Retinal pigment epithelial cell (primary cell): ENCODE measurements at places on chromosomes 3 and 15.

DNA sequence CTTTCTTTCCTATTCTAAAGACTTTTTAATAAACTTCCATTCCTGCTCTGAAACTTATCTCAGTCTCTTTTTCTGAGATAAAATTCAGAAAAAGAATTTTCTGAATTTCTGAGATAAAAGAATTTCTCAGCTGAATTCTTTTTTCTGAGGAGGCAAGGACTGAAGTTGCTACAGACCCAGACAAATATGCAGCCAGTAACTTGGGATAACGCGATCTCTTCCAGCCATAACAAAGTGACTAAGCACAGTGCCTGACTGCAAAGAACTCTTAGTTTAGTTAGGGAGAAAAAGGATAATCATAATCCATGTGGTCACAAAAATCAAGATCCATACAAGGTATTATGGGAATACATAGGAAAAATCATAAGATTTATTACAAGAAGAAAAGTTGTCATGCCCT lies 222.0 kb upstream of the GAP43 start:
- peak; percentile 89 for DNase-seq

- DNase-seq, result no peak
Measured at GRCh38 chr3:143278721-143279120, 159.2 kb downstream of the CHST2 start.

GRCh38 chr3:127985216-127985615 lies 67.0 kb upstream of the SEC61A1 start:
- DNase-seq, result no peak

GRCh38 chr3:136490646-136491405 lies 240.7 kb downstream of the PCCB start:
- DNase-seq, result no peak

GRCh38 chr3:42192334-42193200 lies 73.4 kb downstream of the CCK start:
- no peak for DNase-seq

- no peak for DNase-seq
Measured at GRCh38 chr3:107899990-107900651, 190.7 kb downstream of the CD47 start.

DNA sequence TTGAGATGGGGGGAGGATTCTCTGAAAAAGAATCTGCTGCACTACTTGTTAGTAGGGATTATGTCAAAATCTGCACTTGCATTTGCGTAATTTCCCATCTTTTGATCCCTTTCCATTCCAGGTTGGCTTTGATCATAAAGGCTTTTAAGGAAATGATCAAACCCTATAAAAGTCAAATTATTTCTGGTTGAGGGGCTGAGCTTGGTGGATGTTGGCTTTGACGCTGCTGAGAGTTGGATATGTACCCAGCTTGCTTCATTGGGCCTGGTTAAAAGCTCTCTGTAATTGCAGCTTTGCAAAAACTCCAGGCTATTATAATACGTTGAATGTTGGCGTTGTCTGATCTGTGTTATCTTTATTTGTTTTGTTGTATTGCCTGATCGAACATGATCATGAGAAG lies 12.0 kb downstream of the LRRC3B start:
- no peak for DNase-seq

- no peak for DNase-seq
Measured at GRCh38 chr3:123328851-123329635, 119.8 kb downstream of the ADCY5 start.

DNA sequence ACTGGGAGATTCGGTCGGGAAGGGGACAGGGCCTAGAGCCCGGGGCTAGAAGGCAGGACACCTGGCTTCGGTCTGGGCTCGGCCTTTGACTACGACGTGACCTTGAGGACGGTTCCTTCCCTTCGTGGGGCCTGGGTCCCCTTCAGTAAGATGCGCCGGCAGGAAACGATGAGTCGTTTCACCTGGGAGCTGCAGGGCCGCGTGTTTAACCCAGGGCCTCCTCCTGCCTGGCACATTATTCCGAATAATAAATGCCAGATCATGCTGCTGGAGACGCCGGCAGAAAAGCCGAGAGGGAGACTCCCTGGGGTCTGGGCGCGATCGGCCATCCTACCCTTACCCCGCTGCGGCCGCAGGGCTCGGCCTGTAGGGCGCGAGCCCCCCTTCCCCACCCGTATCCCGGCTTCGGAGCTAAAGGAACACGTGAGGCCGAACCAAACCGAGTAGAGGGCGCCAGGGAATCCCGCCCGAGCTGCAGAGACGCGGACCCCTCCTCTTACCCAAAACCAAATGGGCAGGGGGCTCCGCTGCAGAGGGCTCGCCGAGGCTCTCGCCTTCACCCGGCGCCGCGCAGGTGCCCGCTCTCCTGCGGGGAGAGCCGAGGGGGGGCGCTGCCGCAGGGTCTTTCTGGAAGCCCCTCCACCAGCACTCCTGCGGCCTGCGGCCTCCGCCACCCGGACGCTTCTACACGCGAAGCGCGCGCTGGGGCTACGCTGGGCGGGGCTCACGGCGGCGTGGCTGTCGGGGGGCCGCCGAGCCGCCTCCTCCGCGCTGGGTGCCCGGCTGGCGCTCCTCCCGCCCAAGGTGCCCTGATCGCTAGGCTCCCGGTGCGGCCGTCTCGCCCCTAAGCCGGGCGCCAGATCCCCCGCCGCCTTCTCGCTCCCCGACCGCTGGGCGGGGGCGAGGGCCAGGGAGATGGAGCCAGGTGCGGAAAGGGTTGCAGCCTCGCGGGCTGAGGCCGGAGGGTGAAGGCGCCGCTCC lies at the start of gene BDH1:
BDH1 (minus strand) TSS at position 688 of the 981 bp plus-strand sequence. CDS start 9,525 bp downstream, outside the sequence.
- no peak for DNase-seq

DNA sequence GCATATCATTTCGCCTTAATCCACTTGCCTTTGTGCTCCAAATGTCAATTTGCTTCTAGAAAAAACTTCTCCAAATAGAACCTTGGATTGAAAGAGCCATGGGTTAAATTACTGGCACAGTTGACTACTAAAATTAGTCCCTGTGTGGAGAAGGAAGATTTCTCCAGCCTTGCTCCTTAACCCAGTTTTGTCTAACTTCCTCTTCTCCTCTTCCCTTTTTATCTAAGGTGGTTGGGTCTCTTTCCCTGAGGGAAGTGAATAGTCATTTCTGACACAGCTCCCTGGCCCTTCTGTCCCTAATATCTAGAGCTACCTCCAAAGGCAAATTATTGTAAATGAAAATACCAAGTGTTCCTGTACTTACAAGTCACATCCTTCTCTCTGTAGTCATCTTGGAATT lies 527.9 kb upstream of the TBL1XR1 start:
- no peak for DNase-seq

DNA sequence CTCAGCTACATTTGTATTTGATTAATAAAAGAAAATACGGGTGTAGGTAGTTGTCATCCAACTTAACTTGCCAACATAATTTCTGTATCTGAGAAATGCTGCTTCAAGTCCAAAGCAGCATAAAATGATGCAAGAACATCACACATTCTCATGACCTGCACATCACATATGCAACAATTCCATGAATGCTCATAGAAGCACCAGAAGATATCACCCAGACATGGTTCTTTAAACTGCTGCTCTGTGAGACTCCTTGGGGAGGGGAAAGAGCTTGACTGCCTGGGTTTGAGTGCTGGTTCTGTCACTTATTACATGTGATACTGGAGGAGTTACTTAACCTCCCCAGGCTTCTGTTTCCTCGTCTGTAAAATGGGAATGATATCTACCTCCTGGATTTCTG lies 39.4 kb downstream of the CHST14 start:
- no peak for DNase-seq

DNA sequence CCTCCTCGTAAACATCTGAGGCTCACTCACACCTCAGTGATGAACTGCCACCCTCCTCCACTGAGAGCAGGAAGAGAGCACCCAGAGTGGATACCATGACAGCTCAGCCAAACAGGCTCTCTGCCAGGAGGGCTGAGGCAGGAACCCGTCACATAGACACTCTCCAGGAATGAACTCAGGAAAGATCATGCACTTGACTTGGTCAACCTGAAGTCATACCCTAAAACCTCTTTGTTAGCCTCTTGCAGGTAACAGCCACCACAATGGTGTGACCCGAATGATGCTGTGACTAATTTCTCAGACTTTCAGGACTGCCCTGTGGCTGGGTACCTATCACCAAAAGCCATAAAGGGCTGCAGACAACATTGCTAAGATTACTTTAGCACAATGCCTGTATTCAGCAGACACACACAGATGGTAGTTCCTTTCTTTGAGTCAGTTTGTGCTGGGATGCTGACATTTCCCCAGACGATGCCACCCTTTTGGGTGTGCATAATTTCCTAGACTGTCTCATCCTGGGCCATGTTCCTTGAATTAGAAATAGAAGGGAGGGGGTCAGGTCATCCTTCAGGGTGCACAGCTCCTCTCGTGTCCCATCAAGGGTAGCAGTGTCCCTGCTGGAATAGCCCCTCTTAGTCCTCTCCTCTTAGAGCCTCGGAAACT lies 30.3 kb downstream of the CX3CR1 start:
- DNase-seq, result no peak

DNA sequence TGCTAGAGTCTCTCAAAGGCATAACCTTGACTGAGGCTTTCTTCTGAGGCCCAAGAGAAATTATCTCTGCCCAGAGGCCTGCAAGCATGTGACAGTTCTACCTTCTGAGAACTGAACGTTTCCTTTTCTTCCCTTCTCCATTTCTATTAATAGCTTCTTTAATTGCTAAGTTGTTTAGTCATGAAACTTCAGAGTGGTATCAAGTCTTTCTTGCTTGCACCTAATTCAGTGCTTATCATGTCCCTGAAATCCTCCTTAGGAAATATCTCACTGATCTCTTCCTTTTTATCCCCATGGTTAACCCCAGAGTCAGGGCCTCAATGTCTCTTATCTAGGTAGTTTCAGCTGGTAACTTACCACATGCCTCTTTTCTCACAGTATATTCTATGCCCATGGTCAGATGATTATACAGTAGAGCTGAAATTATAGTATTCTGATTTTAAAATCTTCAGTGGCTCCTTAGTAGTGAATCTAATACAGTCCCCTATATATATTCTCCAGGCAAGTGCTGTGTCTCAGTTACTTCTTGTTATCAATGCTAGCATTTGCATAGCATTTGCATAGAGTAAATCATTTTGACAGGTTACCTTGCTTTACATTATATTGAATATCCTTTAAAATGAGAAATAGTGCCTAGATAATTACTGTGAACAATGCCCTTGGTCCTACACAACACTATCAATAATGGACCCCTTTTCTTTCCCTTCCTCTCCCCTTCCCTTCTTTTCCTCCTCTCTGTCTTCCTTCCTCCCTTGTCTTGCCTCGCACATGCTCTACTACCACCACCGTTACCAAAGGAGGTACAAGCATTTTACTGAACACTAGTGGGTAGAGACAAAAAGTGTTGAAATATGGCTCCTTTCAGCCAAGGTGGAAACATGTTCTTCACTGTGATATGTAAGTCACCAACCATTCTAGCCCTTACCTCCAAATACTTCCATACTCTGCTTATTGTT lies 33.0 kb downstream of the KBTBD8 start:
- DNase-seq, result no peak

GRCh38 chr15:39191871-39192291 lies 389.0 kb upstream of the THBS1 start:
- peak; percentile 68 for DNase-seq

DNA sequence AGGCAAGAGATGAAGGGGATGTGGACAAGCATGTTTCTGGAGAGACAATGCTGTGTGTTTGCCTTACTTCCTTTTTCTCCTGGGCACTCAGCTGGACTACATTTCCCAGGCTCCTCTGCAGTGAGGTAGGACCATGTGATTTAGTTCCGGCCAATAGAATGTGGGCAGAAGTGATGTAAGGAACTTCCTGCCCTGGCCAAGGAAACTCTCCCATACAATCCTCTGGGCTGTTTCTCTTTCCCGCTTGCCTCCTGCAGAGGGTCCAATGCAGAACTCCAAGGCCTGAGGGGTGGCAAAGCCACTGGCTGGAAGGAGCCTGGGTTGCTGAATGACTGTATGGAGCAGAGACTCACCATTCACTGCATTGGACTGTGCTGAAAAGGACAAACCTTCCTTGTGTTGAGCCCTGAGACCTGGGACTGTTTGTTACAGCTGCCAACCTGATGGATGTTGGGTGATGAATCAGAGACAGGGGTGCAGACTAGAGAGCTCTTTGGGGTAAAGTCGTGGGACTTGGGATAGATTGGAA lies 82.7 kb upstream of the SLC6A6 start:
- DNase-seq, result no peak

DNA sequence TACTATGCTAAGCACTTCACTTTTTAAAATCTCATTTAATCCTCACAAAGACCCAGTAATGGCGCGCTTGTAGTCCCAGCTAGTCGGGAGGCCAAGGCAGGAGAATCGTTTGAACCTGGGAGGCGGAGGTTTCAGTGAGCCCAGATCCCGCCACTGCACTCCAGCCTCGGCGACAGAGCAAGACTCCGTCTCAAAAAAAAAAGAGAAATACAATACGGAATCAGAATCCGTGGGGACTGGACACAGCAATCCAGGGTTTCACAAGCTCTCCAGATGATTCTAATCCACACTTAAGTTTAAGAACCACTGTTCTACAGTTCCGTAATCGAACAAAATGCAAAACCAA lies 426 bp upstream of the SUMF1 start:
- DNase-seq, result no peak

- peak; percentile 37 for DNase-seq
Measured at GRCh38 chr3:30042274-30042859, 564.0 kb upstream of the TGFBR2 start.

DNA sequence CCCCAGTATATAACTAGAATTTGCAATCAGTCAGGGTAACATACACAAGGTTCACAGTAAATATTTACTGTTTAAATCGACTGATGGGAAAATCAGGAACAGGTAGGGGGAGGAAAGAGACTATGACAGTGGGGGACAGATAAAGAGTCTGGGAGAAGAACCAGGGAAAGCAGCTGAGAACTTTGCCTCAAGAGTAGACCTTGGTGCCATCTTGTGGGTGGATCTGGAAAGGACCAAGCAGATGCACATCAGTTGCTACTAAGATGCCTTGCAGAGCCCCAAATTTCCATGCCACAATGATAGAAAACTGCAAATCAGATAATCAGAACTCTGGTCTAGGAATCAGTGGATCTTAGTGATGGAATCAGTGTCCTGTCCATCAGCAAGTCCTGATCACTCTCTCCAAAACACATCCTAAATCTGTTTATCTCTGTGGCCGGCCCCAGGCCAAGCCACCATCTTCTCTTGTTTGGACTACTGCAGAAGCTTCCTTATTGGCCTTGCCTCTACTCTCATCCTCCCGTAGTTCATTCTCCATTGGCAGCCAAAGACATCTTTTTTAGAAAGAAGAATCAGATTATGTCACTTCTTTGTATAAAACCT lies 62.7 kb downstream of the PDE8A start:
- DNase-seq, result no peak

DNA sequence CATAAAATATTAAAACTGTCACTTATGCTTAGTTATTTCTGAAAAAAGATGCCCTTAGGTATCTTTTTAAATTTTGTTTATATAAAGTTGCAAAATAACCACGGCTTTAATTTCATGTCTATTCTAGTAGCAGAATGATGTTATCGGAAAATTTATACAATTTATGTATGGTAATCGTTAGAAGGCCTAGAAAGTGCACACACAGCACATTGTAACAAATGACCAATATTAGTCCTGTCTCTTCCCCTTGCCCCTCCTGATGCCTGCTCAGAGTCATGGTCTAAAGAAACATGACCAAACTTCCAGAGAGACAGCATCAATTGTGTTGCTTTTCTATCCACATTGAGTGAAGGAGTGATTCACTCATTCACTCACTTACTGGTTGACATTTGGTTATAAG lies 6.2 kb upstream of the LPP start:
- DNase-seq, result no peak
